ENCODE measurements at places on chromosomes 1 and 21. TPM values are rescaled to one million over a fixed set of nuclear protein-coding genes. Genes with fewer than 3 reads are reported as not detected.

- no peak for DNase-seq
Observed at GRCh38 chr1:7743346-7743745, 27.8 kb upstream of the VAMP3 start.

DNA sequence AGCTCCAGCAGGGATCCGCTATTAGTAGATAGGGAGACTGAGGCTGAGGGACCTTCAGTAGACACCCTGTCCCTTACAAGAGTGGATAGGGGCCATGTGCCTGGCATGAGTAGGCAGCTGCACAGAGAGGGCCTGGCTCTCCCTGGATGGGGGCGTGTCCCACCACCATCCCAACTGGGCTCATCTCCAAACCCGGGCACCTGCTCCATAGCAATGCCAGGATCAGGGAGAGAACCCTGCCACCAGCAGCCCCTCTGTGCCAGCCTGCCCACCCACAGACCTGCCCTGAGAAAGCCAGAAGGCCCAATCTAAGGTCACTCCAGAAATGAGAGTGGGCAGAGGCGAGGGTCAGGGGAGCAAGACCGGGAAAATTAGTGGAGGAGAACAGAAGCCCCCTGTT, 121.3 kb downstream of the GRIK3 start:
- no peak for DNase-seq

DNA sequence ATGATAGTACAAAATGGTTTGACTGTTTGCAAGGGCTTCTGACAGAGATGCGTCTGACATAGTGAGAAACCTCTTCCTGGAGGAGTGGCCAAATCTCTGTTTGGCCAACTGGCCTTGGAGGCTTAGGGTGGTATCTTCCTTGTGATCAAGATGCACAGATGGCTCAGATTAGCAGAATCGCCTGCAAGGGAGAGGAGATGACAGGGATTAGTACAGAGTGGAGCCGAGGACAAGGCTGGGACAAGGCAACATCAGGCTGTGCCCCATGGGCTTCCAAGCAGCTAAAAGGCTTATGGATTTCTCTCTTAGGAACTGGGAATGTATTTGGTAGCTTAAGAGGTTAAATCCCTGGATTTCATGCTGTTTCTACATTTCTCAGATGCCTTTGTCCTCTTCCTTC, 379.1 kb downstream of the SIPA1L2 start:
- no peak for DNase-seq

The KRTAP6-2 gene
- not detected for polyA plus RNA-seq

DNA sequence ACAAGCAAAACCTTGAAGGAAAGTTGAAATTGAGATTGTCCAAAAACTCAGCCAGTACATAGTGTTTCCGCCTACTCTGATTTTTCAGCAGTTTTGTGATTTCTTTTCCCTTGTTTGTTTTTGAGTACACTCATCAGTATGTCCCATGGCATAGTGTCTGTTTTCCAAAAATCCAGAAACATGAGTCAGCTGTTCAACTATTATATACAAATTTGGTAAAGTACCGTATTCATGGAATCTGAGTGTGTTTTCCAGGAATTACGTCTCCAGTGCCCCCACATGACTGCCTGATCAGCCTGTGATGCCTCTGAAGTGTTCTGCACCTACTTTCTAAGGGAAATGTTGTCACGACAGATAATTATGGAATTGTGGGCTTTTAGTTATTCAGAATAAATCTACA, 186.8 kb downstream of the LTN1 start:
- no peak for DNase-seq

The PTBP2 gene
- 65.3 TPM for polyA plus RNA-seq

The ZNF687 gene
- polyA plus RNA-seq, result 21.2 TPM

The SYT6 gene
- polyA plus RNA-seq, result 2.3 TPM

The SMCP gene
- polyA plus RNA-seq, result not detected

DNA sequence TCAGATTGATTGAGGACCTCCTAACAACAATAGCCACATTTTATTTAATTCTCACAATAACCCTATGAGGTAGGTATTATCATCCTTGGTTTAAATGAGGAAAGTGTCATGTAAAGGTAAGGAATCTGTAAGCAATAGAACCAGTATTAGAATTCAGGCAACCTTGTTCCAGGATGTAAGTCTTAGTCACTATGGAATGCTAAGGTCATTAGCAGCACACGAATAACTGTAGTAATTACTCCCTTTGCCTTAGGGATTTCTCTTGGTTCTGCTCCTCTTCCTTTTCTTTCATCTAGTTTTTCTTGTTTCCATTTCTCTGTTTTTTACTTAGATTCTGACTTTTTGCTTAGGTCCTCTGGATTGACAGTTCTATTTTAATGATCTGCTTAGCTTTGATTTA, 23.1 kb upstream of the ATP6V1G3 start:
- no peak for DNase-seq

The DHCR24 gene
- 63.6 TPM for polyA plus RNA-seq

Data from left kidney (tissue), 8 donors.